Keratinocyte (primary cell): ENCODE measurements at places on chromosomes 5 and 9. TPM values are rescaled to one million over a fixed set of nuclear protein-coding genes. Genes with fewer than 3 reads are reported as not detected.

DNA sequence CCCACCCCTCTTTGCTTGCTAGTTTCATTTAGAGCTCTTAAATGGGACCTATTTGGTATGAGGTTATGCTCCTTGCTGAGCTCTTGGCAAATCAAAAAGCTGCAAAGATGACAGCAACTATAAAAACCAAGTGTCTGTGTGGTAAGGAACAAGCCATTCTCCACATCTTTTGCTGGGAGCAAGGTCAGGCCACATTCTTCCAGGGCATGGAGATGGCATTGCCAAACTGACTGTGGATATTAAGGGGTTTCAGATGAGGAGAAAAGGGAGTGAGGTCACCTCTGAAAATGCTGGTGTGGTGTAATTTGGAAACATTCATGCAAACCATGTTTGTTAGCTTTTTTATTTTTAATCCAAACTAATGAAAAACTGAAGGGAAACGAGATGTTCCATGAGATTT, 218.8 kb upstream of the IL12B start:
- H3K27ac ChIP-seq: no peak overlapping the region
- H3K4me1 ChIP-seq: peaks cover 7% of the 10 kb centered on the region
- no peaks in the 10 kb centered on the region for H3K27me3 ChIP-seq
- no peaks in the 10 kb centered on the region for H3K36me3 ChIP-seq
- DNase-seq: no peak

DNA sequence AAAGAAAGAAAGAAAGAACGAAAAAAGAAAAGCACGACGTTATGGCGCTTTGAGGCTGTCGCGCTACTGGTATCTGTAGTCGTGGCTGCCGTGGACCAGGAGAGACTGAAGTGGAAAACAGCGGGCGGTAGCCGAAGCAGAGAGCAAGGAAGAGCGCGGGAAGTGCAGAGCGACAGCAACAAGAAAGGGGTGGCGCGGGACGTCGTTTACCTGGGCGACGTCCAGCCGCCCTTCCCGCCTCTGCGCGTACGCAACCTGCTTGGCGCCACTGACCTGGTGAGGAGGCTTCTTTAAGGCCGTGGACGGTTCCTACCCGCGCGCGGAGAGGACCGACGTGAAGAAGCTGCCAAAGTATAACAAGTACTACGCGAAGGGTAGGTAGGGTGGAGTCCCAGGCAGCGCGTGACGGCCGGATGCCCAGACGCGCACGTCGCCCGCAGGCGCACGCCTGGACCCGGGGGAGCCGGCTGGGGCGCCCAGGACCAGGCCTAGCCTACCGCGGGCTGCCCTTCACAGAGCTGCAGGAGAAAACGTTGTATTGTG, 15.4 kb downstream of the CCL28 start:
- H3K36me3 ChIP-seq: no peaks in the 10 kb centered on the region
- peak overlapping the region; percentile 69 for H3K4me3 ChIP-seq
- H3K27me3 ChIP-seq: no peaks in the 10 kb centered on the region
- H3K27ac ChIP-seq: peak overlapping the region; percentile 16
- no peak for DNase-seq

DNA sequence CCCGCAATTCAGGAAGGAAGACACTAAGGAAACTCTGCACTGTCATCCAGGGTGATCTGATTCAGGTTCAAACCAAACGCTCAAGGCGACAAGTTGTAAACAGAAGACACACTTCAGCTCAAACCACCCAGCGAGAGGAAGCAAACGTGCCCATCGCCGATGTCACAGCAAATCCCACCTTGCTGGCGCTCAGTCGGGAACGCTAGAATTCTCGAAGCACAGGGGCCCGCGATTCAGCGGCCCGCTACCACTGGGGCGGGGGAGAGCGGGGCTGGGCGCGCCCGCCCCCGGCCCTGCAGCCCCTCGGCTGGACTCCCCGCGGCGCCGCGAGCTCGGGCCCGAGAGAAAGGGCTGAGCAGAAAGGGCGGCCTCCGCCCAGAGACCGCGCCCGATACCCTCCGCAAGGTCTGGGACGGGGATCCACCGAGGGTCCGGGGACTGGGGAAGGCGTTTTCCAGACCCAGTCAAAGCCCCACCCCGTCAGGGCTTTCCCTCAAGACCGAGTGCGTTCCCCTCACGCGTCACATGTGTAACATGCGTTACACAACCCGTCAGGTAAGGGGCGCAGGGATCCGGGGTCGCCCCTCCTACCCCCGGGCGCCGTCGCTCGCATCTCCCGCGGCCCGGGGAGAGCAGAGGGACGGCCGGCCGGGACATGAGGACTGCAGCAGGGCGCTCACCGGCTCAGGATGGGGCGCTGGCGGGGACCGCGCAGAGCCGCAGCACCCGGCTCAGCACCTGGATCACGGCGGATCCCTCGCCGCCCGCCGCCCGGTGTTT, 469 bp downstream of the AGTPBP1 start:
- peaks cover 21% of the 10 kb centered on the region for H3K4me1 ChIP-seq
- H3K27ac ChIP-seq: peak overlapping the region; percentile 63
- no peak for DNase-seq

DNA sequence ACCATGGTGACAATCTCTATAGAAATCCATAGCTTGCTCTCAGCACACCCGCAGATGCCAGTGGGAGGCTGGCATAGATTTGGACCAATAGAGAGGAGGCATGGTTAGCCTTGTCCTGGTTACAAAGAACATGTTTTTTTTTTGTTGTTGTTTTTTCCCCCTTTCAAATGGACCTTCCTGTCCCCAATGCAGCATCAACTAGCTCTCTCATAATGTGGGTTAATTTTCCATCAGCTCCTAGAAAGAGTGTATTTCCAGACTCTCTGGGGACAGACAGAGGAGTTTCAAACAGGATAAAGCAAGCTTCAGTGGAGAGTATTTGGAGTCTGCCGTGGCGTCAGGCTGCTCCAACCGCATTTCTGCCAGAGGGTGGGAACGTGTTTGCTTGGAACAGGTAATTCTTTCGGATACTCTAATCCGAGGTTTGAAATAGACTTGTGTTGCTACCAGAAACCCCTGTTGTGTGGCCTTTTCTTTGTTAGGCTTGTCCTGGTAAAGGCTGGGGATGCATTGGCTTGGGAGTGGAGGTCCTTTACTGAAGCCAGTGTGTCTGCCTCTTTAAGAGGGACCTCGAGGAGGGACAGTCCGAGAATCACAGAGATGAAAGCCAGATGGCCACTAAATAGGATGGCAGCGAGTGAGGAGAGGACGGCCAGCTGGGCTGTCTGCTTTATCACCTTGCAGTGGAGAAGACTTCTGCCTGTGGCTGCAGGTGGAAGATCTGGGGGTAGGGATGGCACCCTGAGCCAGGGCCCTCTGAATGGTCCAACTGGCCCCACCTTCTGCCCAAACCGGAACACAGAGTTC, 130.5 kb upstream of the CPEB4 start:
- H3K27ac ChIP-seq: no peak overlapping the region
- H3K36me3 ChIP-seq: no peaks in the 10 kb centered on the region
- no peaks in the 10 kb centered on the region for H3K27me3 ChIP-seq
- H3K4me3 ChIP-seq: no peak overlapping the region
- DNase-seq: no peak

DNA sequence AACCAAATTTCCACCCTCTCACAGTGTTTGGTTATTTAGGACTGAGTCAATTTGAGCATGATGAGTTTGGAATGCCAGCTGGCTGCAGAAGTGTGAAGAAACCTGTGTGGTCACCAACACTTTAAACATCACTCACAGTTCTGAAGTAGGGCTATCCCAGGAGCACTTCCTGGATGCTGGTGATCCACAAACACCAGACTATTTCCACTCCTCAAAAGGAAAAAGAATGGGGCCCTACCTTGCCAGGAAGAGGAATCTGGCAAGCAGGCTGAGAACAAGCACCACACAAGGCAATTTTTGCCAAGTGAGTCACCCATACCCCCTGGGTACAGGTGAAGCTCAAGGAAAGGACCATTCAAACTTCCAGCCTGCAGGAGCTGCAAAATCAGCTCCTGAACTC, 294.2 kb upstream of the PTGER4 start:
- no peak overlapping the region for H3K4me3 ChIP-seq
- peaks cover 57% of the 10 kb centered on the region for H3K4me1 ChIP-seq

- no peaks in the 10 kb centered on the region for H3K27me3 ChIP-seq
- H3K4me1 ChIP-seq: no peaks in the 10 kb centered on the region
- H3K36me3 ChIP-seq: no peaks in the 10 kb centered on the region
- no peak for DNase-seq
These were observed 108.7 kb downstream of the SREK1 start for GRCh38 chr5:66252849-66253248.

DNA sequence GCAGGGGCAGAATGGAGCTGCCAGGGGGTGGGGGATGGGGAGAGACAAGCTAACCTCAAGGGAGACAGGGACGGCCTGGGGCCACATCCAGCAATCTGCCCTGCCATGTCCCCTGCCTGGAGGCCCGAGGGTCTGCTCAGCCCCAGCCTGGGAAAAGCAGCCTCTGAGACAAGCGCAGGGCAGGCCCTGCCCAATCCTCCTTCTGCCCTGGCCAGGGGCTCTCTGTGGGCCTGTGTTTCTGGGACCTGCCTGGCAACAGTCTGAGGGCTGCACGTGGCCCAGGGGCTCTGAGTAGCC, 13.9 kb upstream of the QSOX2 start:
- no peak for DNase-seq
- H3K36me3 ChIP-seq: no peaks in the 10 kb centered on the region
- H3K27me3 ChIP-seq: peaks cover 29% of the 10 kb centered on the region

DNA sequence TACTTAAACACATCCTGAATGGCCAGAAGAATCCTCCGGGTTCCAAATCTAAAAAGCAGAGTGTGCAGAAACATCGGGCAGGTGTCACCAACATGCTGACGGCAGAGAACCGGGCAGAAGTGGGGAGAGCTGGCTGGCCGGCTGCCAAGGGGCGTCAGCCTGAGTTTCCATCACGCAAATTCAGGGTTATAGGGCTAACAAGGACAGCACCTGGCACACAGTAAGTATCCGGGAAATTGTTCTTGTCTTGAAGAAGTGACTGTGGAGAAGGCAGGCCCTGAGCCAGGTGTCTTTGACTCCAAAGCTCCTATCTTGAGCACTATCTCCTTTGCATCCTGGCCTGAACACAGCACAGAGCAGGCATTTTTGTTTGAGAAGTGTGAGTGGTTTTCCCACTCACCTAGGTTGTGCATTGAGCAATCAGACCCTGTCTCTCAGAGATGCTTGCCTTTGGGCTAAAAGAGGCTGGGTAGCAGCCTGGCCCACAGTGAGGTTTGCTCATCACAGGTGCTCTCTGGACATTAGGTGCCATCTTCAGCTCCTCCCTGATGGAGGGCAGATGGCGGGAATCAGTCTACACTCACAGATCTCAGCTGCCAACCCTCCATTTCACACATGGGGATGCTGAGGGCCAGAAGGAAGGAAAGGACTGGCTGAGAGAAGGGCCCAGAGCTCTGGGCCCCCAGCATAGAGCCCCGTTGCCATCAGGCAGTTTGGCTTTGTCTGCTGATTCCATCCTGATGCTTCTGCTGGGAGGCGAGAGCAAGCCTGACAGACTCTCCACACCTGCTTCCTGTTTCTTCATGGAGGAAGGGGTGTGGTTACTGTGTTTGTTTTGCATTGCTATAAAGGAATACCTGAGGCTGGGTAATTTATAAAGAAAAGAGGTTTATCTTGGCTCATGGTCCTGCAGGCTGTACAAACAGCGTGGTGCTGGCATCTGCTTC, 52.8 kb downstream of the WHRN start:
- no peak overlapping the region for H3K27ac ChIP-seq
- DNase-seq: no peak
- no peaks in the 10 kb centered on the region for H3K36me3 ChIP-seq
- H3K4me3 ChIP-seq: no peak overlapping the region
- H3K27me3 ChIP-seq: no peaks in the 10 kb centered on the region

DNA sequence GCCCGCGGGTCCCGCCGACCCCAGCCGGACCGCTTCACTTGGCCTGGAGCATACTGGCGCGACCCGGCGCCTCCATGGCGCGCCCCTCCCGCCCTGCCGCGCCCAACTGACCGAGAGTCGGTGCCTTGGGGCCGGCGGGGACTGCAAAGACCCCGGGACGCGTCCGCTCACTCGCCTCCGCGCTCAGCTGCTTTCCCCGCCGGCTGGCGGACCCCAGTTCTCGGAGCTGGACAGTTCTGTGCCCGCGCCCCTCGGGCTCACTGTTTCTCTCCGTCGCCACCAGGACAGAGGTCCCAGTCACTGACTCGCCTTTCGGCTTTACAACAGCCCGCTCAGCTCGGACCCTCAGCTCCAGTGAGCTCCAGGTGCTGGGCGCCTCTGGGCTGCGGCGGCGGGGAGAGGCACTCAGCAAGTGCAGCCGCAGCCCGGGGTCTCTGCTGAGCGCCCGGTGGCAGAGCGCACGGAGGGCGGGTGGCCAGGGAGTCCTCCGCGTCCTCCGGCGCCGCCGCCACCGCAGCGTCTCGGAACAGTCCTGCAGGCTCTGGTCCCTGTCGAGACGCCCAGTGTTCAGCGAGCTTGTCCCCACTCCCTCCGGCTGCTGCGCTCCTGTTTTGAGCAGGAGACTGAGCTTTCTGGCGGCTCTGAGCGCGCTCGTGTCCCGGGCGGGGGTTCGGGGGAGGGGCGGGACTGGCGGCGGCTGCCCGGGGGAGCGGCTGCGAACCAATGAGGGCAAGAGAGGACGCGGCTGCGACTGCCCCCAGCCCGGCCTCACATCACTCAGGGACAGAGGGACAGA, at the start of gene SMIM32:
TSS of gene SMIM32 (minus strand) at position 637 of the 796 bp plus-strand sequence. CDS start 638 bp downstream, outside the sequence.
- H3K36me3 ChIP-seq: no peaks in the 10 kb centered on the region
- H3K27me3 ChIP-seq: peaks cover 37% of the 10 kb centered on the region
- H3K4me3 ChIP-seq: peak within 1 kb of the TSS; percentile 63

- H3K4me3 ChIP-seq: no peak overlapping the region
- no peaks in the 10 kb centered on the region for H3K27me3 ChIP-seq
- H3K4me1 ChIP-seq: no peaks in the 10 kb centered on the region
- H3K27ac ChIP-seq: no peak overlapping the region
- no peak for DNase-seq
These were observed 10.6 kb upstream of the NNT start for GRCh38 chr5:43592363-43592762.

- no peaks in the 10 kb centered on the region for H3K36me3 ChIP-seq
- H3K27me3 ChIP-seq: no peaks in the 10 kb centered on the region
- H3K27ac ChIP-seq: no peak overlapping the region
- DNase-seq: no peak
- H3K4me3 ChIP-seq: no peak overlapping the region
These were observed 76.7 kb downstream of the FGF1 start for GRCh38 chr5:142609142-142609541.

GRCh38 chr5:74673011-74673790, 11.8 kb upstream of the HEXB start:
- H3K27me3 ChIP-seq: no peaks in the 10 kb centered on the region
- H3K4me3 ChIP-seq: no peak overlapping the region
- DNase-seq: no peak
- H3K4me1 ChIP-seq: peaks cover 8% of the 10 kb centered on the region
- no peaks in the 10 kb centered on the region for H3K36me3 ChIP-seq

DNA sequence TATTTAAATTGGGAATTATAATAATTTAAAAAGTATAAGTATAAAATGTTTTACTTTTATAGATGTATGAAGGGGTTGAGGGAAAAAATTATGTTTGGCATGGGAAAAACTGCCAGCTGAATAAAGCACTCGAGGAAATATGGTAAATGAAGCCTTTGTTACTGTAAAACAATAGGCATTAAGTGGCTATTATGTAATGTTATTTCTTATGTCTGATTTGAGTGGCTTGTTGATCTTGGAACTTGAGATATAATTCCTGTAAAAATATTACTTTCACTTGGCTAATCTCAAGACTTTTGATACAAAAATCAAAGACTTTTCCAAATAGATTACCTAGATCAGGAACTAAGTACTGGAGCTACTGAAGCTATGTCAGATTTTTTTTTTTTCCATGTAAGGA, 182.9 kb downstream of the CD180 start:
- DNase-seq: no peak
- no peak overlapping the region for H3K4me3 ChIP-seq
- peak overlapping the region; percentile 87 for H3K27ac ChIP-seq
- no peaks in the 10 kb centered on the region for H3K36me3 ChIP-seq
- H3K4me1 ChIP-seq: peaks cover 78% of the 10 kb centered on the region

SOX30 gene
- polyA plus RNA-seq: 0.03 to 0.06 TPM (median 0.05 TPM) in 3 replicates

STKLD1 gene
- 0.39 to 0.77 TPM in 2 of 3 replicates, not detected in the other for polyA plus RNA-seq

HAVCR1 gene
- not detected in 3 replicates for polyA plus RNA-seq

PCDHA10 gene
- 0.03 to 0.06 TPM (median 0.05 TPM) in 3 replicates for polyA plus RNA-seq

TAS2R1 gene
- polyA plus RNA-seq: not detected in 3 replicates

SPATA31A3 gene
- polyA plus RNA-seq: not detected in 3 replicates

F12 gene
- polyA plus RNA-seq: 6.0 to 11.2 TPM (median 7.7 TPM) in 3 replicates
